Sciatic nerve (tissue), 2 donors: ENCODE measurements at places on chromosomes 5 and 9.

- DNase-seq: no peak
Measured at GRCh38 chr9:109313351-109313750, 7.5 kb downstream of the EPB41L4B start.

- DNase-seq: no peak
Measured at GRCh38 chr9:77435277-77435676, 212.8 kb downstream of the GNA14 start.

DNA sequence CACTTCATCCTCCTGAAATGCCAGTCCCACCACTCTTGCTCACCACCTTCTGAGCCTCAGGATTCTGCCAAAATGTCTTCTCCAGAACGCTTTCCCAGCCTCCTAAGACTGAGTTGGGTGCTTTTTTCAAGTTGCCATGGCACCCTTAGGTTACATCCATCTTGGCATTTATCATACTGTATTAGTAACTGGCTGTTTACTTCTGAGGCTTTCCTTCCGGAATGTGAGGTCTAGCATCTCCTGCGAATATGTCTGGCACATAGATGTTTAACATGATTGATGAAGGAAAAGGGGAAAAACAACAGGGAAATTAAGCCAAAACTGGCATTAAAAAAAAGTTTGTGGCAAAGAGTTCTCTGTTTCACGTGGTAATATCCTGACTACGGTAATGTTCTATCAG is 24.9 kb downstream of the RNF130 start:
- DNase-seq: no peak

- no peak for DNase-seq
Measured at GRCh38 chr9:133584167-133584558, 25.0 kb downstream of the FAM163B start.

DNA sequence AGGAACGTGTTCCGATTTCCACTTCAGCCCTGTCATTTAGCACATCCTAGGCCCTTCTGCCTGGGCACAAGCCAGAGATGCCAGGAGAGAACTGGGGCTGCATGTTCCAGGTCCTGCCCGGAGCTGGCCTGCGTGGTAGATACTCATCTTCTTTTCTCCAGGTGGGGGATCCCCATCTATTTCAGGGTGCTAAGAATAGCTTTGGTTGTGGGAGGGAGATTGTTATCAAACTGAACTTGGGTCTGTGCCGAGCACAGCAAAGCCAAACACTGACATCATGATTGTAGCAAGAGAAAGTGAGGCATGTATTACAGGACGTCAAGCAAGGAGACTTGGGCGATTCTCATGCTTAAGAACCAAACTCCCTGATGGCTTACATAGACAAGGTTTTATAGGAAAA is 18.2 kb downstream of the C9orf153 start:
- DNase-seq: no peak

DNA sequence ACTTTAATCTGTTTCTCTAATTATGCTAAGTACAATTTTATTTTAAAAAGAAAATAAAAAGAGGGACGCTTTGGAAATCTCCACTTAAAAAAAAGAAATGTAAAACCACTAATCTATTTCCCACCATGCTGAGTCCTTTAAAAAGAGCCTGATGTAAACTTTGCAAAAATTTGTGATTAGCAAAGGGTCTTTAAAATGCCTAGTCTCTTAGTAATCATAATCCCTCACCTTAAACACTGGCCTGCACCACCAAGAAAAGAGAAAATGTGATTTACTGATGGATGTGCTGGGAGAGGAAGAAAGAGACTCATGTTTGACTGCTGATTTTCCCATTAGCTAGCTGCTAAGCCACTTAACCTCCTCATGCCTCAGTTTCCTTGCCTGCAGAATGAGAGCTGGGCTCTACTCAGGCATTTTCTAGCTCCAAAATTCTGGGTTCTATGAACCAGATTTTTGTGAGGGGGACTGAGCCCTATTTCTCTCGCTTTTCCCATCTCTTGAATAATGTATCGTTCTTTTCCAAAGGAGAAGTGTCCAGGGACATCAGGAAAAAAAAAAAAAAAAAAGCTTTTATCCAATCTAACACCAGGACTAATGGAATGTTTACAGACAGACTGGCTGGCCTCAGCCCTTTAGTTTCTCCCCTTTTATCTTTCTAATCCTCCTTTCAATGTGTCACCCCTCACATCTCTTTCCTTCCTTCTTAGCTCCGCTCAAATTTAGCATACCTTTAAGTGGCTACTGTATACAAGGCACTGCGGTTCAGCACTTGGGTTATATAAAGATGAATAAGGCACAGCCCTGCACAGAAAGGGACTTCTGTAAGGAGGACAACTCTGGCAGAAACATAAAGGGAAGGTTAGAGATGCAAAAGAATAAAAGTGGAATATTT is 312.4 kb downstream of the ARL15 start:
- no peak for DNase-seq

DNA sequence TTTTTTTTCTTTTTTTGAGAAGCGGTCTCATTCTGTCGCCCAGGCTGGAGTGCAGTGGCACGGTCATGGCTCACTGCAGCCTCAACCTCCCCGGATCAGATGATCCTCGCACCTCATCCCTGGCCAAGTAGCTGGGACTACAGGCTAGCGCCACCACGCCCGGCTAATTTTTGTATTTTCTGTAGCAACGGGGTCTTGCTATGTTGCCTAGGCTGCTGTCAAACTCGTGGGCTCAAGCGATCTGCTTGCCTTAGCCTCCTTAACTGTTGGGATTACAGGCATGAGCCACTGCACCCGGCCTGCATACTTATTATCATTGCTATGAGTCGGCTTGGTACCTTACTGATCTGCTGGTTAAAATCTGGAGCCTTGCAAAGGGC is 790 bp upstream of the IARS1 start:
- DNase-seq: no peak

GRCh38 chr5:178113841-178114324 is 551 bp downstream of the N4BP3 start:
- no peak for DNase-seq

DNA sequence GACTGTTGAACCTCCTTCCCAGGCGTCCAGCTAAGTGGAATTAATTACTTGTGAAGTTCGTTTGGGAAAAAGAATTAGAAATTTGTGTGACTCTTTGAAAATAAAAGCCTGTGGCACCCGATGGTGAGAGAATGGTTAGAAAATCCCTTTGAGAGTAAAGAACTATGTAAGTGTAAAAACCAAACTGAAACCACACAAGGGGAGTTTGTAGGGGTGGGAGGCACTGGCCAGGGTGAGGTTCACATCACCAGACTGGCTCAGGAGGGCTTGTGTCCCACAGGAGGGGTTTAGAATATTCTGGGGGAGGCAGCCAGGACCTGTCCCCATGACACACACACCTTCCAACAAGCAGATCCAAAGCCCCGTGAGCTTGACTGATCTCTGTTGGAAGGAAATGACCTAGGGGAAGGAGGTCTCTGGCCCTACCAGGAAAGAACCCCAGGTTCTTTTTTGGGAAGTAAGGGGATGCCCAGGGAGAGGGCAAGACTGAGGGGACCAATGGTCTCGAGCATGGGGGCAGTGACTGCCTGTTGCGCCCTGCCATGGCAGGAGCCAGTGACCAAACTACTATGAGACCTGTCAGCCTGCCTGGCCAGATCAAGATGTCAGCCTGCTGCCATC is 4.3 kb downstream of the SPATA24 start:
- DNase-seq: no peak

GRCh38 chr9:36461323-36461722 is 61.3 kb upstream of the RNF38 start:
- DNase-seq: no peak

GRCh38 chr5:135494196-135494595 is 41.6 kb downstream of the NEUROG1 start:
- no peak for DNase-seq

GRCh38 chr5:88824141-88824540 is 58.8 kb downstream of the MEF2C start:
- DNase-seq: no peak

DNA sequence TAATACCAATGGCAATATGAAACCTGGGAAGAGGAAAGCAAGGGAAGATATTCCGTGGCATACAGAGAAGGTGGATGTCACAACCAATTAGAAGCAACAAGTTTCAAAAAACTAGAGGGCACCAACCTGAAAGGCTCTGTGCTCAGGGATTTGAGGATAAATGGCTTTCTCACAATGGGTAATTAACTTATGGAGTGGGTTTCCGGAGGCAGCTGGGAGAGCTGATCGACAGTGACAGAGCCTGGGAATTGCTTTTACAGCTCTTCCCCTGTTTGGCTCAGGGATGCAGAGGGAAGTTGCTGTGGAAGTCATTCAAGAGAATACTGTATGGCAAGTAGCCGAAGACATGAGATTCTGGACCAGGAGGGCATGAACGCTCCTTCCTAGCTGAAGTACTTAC is 237.0 kb downstream of the KIF4B start:
- no peak for DNase-seq

- DNase-seq: no peak
Measured at GRCh38 chr9:4832786-4833579, 40.2 kb downstream of the RCL1 start.

- DNase-seq: no peak
Measured at GRCh38 chr5:145510324-145510723, 324.8 kb downstream of the PRELID2 start.

DNA sequence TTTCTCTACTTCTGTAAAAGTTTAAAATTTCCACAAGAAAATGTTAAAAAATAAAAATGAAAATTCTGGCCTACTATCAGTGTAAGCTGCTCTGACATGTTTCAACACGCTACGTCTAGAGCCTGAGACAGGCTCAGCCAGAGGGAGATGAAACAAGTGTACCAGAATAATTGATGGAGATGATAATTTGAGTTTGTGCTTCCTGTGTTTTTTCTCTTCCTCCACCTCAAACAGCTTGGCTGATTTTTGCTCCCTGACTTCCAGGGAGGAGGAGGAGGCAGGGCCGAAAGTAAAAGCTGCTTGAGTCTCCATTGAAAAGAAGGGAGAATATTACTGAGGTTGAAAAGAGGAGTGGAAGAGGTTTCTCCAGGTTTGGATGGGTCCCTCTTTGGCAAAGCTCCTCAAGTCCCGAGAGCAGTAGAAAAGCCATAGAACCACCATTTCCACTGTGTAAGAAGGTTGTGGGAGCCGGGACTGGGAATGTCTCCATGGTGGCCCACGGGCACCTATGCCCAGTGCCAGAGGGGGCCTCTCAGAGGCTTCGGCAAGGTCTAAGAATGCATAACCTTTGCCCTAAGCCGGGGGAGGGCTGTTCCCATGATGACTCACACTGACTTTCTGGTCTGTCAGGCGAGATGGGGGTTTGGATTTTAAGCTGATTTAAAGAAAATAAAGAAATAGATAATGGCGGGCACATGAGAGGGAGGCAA is 95.1 kb downstream of the HRH2 start:
- DNase-seq: no peak

DNA sequence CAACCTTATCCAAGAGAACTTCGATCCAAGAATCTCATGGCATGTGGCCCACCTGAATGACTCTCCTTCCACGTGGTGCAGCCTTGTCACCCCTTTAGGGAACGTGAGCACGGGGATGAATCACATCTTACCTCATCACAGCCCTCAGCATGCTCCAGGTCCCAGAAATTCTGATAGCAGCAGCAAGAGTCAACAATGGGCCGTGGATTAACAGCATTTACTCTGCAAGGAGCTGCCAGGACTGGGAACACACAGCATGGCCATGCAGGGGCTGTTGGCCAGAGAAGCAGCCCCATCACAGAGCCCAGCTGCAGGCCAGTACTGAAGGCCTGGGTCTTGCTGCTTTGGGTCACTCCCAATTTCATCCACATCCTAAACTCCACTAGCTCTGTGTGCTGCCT is 150.4 kb downstream of the C5orf15 start:
- peak; percentile 63 for DNase-seq

- DNase-seq: no peak
Measured at GRCh38 chr5:23405316-23406068, 101.9 kb upstream of the PRDM9 start.

- DNase-seq: no peak
Measured at GRCh38 chr5:75037106-75037505, 15.3 kb downstream of the GCNT4 start.

GRCh38 chr9:89218040-89218928 is 39.7 kb upstream of the SHC3 start:
- no peak for DNase-seq

- no peak for DNase-seq
Measured at GRCh38 chr5:1936901-1937300, 54.2 kb upstream of the IRX4 start.

GRCh38 chr9:15047028-15047551 is 136.9 kb upstream of the FREM1 start:
- no peak for DNase-seq

- no peak for DNase-seq
Measured at GRCh38 chr5:130043834-130044233, 139.6 kb downstream of the CHSY3 start.

DNA sequence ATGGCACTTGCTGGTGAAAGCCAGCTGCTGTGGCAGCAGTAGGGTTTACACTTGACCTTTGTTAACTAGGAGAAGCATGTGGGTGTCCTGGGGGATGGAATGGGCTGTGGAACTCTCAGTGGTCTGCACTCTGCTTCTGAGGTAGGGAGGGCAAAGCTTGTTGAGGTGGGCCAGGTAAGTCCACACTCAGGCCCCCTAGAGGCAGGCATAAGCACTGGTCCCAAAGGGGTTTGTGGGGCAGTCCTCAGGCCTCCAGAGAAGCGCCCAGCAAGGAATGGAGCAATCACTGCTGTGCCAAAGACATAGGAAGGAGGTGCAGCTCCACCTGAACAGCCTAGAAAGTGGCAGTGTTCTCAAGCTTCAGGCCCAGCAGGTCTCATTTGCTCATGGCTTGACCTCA is 34.7 kb downstream of the INSL4 start:
- DNase-seq: no peak

GRCh38 chr5:56410696-56411095 is 177.6 kb upstream of the ANKRD55 start:
- no peak for DNase-seq

GRCh38 chr5:122155546-122155945 is 26.2 kb downstream of the ZNF474 start:
- DNase-seq: no peak

DNA sequence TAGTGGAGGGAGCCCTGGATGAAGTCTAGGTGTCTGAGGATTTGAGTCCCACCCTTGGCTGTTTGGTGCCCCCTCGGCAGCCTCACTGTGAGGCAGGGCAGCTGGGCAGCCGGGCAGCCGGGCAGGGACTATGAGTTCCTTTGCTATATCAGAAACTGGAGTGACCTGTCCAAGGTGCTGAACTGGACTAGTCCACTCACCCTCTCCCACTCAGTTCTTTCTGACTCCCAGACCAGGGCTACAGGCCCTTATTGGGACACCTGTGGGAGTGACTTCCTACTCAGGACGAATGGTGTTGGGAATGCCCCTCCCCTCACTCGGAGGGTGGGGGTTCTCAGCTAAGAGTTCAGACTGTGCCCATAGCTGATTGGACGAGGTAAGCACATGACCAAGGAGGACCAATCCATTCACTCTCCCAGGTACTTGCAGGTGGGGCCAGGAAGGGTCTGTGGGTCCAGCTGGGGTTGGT is 34.1 kb upstream of the RAPGEF1 start:
- no peak for DNase-seq

GRCh38 chr5:93800988-93801811 is 59.8 kb upstream of the POU5F2 start:
- no peak for DNase-seq

GRCh38 chr5:165836046-165836445 is 2330.6 kb downstream of the MAT2B start:
- no peak for DNase-seq

- no peak for DNase-seq
Measured at GRCh38 chr9:2159521-2160454, 144.6 kb downstream of the SMARCA2 start.

- no peak for DNase-seq
Measured at GRCh38 chr9:114850871-114851270, 45.0 kb upstream of the TNFSF15 start.
